ENCODE measurements at places on chromosomes 6 and 20. TPM values are rescaled to one million over a fixed set of nuclear protein-coding genes. Genes with fewer than 3 reads are reported as not detected.

GRCh38 chr20:58565461-58566175 is 50.4 kb upstream of the APCDD1L start:
- DNase-seq = no peak

DNA sequence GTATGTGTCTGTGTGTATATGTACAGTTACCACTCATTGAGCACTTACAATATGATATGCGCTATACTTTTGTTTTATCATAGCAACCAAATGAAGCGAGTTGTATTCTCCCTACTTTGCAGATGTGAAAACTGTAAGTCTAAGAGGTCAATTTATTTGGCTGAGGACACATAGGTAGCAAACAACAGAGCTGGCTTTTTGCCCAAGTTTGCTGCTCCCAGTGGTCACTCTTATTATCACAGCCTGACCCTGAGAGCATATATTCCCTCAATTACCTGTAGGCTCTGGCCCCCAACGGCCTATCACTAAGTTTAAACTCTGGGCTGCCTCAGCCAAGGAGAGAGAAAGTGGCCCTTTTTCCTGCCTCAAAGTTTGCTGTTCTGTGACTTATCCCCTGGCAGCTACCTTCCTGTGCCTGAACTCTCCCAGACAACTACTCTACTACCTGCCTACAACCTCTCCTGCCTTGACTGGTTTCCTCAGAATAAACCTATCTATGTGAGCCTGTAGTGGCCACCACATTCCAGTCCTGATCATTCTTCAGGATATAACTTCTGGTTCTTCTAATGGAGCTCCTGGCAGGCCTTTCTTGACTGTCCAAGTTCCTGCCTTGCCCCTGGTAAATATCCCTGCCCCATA is 221.8 kb downstream of the FRK start:
- DNase-seq = no peak

- DNase-seq = peak; percentile 78
These were observed 53.0 kb downstream of the ADAT2 start for GRCh38 chr6:143397227-143398222.

DNA sequence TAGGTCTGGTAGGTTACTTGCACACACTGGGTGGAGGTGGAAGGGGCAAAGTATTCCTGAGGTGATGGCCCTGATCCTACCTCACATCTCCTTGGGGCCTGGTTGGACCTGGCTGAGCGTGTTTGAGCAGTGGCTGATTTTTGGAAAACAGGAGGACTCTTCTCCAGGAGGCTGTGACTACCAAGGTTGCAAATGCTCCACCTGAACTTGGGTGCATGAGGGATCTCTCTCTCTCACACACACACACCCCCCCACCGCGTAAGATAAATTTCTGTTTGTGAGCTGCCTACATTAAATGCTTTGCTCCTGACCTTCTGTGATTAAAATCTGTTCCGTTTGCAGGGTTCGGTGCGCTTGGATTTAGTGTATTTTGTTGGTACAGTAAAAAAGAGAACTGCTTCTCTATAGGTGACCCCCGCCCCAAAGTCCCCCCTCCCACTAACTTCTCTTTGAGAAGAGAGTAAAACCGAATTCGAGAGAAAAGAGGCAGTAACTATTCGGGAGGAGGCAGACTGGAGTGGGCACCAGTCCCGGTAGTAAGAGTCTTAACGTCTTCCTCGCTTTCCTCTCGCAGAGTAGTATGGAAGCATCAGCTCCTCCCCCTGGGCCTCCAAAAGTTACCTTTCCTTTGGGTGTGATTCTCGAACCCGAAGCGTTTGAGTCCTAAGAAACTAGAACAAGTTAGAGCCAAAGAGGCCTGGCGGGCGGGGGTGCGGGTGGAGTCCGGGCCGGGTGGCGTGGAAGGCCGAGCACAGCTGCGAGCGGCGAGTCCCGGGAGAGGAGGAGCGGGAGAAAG is 585 bp upstream of the DSE start:
- no peak for DNase-seq

DNA sequence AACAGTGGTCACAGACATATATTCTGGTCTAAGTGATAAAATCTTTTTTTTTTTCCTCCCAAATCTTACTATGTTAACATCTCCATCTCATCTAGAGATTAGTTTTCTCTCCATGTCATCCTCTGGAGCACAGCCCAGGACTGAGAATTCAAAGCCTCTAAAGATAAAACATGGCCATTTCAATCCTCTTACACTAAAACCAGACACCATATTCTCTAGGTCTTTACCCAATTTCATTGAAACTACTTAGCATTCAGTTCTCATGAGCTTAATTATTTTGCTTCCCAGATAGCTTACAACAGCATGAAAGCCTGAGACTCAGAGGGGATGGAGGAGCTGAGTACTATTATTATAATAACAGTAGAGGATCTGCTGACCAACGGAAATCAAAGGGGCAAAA is 92.7 kb downstream of the FARS2 start:
- DNase-seq = no peak

DNA sequence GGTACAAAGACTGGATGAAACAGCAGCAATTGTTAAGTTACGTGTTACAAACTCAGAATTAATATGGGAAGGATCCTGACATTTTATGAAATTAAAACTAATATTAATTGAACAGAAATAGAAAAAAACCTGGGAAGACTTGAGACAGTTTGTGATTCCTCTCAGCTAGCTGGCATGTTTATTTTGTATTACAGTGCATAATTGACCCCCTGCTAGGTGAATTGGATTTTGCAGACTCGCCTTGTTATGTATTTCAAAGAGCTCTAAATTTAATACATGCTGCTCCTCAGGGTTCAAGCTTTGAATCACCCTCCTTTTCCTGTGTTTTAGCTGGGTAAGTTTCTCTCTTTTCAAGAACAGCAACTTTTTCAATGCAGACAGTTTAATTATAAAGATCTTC is 339.4 kb downstream of the PLCB1 start:
- DNase-seq = no peak

- no peak for DNase-seq
These were observed 7.7 kb upstream of the PHACTR3 start for GRCh38 chr20:59596690-59597089.

- DNase-seq = no peak
These were observed 562 bp downstream of the GGT7 start for GRCh38 chr20:34871966-34872621.

- no peak for DNase-seq
These were observed 19.8 kb downstream of the GMPR start for GRCh38 chr6:16257999-16258708.

GRCh38 chr6:37619641-37620040 is 78.0 kb downstream of the MDGA1 start:
- no peak for DNase-seq

DNA sequence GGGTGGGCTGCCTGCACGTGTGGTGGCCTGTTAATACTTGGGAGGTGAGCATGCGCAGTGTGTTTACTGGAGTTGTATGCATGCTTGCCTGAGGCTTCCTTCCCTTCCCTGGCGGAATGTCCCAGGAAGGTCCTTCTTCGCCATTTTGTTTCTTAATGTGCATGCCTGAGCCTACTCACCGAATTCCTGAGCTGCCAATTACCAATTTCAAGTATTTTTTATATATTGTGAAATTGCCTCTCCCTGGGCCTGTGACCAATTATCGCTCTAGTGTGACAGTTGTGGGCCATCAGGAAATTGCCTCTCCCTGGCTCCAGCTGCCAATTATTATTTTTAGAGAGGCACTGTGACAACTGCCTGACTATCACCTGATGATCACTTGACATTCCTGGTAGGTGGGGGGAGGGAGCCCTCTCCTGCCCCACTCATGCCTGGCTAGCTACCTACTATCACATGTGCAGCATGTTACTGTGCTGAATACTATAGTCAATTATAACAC is 70.0 kb downstream of the FAM50B start:
- no peak for DNase-seq

PAK5 gene
- total RNA-seq = not detected

CENPQ gene
- 19.7 TPM for total RNA-seq

SULF2 gene
- total RNA-seq = 1.1 TPM

ERVFRD-1 gene
- not detected for total RNA-seq

Measured in CD8-positive, alpha-beta memory T cell (primary cell).